Body of pancreas (tissue), 4 donors: ENCODE measurements at places on chromosomes 5 and 9. TPM values are rescaled to one million over a fixed set of nuclear protein-coding genes. Genes with fewer than 3 reads are reported as not detected.
A peak's percentile ranks its signal among the peaks of the same experiment; 100 is the strongest.

The IL13 gene
- not detected for total RNA-seq

The OGN gene
- 4.4 TPM for total RNA-seq

- peaks cover 69% of the 10 kb centered on the region for H3K4me1 ChIP-seq
- H3K4me3 ChIP-seq: no peak overlapping the region
- H3K27me3 ChIP-seq: no peaks in the 10 kb centered on the region
- DNase-seq: no peak
Measured at GRCh38 chr5:132417010-132417439, 47.5 kb downstream of the SLC22A5 start.

DNA sequence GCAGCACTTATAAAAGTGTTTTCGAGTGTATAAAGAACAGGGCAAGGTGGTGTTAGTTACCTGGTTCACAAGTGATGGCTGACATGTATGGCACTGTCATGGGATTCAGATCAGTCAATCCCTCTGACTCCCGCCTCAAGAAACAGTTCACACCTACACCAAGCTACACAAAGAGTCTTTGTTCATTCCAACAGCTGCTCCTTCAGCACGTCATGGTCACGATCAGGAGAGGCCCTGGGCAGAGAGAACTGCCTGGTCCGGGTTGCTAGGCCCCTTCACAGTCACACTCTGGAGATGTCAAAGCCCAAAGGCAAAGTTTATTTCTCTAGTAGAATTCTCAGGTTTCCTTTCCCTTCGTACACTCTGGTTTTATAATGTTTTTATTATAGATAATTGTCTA, 426.7 kb downstream of the ZSWIM6 start:
- no peaks in the 10 kb centered on the region for H3K36me3 ChIP-seq
- no peak for DNase-seq
- no peak overlapping the region for H3K27ac ChIP-seq
- H3K4me1 ChIP-seq: no peaks in the 10 kb centered on the region
- H3K27me3 ChIP-seq: no peaks in the 10 kb centered on the region

The SPEF2 gene
- 6.3 TPM for total RNA-seq

GRCh38 chr9:93635186-93636107, 59.1 kb downstream of the PHF2 start:
- H3K27ac ChIP-seq: no peak overlapping the region
- no peak for DNase-seq
- H3K36me3 ChIP-seq: peaks cover 4% of the 10 kb centered on the region
- H3K27me3 ChIP-seq: no peaks in the 10 kb centered on the region

The OCLN gene
- total RNA-seq: 63.6 TPM

DNA sequence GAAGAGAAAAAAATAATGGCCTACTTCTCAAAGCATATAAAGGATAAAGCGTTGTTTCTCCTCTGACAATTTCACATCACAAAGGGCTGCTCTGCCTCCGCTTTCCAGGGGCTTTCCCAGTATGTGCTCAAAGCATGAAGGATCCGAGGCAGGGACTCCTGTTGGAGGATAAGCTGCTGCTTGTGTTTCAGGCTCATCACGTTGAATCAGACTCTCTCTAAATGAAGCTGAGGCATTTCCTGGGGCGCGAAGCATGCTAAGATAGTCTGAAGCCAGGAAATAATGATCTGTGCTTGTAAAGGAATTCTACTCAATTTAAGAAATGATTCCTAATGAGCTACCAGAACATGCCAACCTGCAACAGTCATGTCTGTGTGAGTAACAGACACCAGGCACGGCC, 97.5 kb downstream of the MARCHF11 start:
- H3K27me3 ChIP-seq: no peaks in the 10 kb centered on the region
- no peak overlapping the region for H3K4me3 ChIP-seq
- no peaks in the 10 kb centered on the region for H3K36me3 ChIP-seq
- DNase-seq: no peak
- H3K27ac ChIP-seq: no peak overlapping the region

- no peak for DNase-seq
- H3K4me1 ChIP-seq: no peaks in the 10 kb centered on the region
- no peaks in the 10 kb centered on the region for H3K36me3 ChIP-seq
- H3K27ac ChIP-seq: no peak overlapping the region
- H3K4me3 ChIP-seq: no peak overlapping the region
Measured at GRCh38 chr5:82491397-82491796, 213.2 kb upstream of the RPS23 start.

DNA sequence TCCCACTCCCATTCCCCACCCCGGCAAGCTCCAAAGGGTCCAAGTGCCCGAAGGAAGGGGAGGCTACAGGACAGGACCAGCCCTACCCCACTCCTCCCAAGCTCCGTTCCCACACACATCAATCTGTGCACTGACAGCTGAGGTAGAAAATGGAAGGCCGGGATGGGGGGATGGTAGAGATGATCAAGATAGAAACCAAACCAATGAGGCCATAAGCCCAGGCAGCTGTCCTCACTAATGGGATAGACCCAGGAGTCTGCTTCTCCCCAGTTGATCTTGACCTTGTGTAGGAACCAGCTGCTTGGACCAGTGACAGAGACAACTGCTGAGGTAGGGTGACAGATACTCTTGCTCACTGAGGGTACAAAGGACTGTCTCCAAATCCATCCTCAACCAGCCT, 38.6 kb downstream of the B4GALT1 start:
- no peak overlapping the region for H3K4me3 ChIP-seq
- peak overlapping the region; percentile 59 for H3K27ac ChIP-seq
- H3K27me3 ChIP-seq: no peaks in the 10 kb centered on the region
- H3K36me3 ChIP-seq: no peaks in the 10 kb centered on the region
- DNase-seq: no peak

DNA sequence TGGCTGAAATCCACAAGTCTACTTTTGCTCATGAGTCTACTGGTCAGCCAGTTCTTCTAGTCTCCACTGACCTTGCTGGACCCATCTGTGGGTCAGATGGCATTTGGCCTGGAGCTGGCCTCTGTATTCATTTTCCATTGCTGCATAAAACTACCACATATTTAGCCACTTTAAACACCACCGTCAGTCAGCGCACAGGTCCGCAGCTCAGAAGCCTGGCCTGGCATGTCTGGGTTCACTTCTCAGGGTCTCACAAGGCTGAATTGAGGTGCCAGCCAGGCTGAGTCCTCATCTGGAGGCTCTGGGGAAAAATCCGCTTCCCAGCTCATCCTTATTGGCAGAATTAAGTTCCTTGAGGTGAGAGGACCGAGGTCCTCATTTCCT, 54.7 kb downstream of the BARX1 start:
- H3K27ac ChIP-seq: no peak overlapping the region
- H3K4me3 ChIP-seq: no peak overlapping the region
- H3K27me3 ChIP-seq: no peaks in the 10 kb centered on the region
